ENCODE measurements at places on chromosomes 3 and 15.

DNA sequence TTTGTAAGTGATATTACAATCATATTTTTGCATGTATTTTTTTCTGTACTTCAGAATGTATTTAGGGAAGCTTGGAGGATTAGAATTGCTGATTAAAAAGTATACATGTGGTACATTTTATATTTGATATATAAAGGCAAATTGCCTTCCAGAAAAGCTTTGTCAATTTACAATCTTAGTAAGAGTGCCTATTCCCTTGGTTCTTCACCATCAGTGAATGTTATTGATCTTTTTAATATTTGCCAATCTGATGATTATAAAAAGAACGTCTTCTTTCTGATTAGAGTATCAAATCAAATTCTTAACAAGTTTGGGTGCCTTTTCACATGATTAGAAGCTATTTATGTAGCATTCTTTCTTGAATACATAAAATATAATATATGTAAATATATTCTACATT, 9.1 kb downstream of the WDR49 start:
- DNase-seq = no peak

- DNase-seq = peak; percentile 48
Observed at GRCh38 chr3:132284781-132285619, 32.2 kb upstream of the ACP3 start.

DNA sequence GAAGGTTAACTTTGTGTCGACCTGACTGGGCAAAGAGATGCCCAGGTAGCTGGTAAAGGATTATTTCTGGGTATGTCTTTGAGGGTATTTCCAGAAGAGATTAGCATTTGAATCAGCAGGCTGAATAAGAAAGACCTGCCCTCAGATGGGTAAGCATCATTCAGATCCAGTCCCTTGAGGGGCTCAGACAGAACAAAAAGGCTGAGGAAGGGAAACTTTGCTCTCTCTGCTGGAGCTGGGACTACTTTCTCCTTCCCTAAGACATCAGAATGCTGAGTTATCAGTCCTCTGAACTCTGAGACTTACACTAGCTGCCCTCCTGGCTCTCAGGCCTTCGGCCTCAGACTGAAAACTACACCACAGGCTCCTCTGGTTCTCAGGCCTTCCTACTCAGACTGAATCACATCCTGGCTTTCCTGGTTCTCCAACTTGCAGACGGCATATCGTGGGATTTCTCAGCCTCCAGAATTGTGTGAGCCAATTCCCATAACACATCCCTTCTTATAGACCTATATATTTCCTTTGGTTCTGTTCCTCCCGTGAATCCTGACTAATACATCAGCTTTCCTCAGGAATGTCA, 982.9 kb downstream of the TUSC7 start:
- no peak for DNase-seq

DNA sequence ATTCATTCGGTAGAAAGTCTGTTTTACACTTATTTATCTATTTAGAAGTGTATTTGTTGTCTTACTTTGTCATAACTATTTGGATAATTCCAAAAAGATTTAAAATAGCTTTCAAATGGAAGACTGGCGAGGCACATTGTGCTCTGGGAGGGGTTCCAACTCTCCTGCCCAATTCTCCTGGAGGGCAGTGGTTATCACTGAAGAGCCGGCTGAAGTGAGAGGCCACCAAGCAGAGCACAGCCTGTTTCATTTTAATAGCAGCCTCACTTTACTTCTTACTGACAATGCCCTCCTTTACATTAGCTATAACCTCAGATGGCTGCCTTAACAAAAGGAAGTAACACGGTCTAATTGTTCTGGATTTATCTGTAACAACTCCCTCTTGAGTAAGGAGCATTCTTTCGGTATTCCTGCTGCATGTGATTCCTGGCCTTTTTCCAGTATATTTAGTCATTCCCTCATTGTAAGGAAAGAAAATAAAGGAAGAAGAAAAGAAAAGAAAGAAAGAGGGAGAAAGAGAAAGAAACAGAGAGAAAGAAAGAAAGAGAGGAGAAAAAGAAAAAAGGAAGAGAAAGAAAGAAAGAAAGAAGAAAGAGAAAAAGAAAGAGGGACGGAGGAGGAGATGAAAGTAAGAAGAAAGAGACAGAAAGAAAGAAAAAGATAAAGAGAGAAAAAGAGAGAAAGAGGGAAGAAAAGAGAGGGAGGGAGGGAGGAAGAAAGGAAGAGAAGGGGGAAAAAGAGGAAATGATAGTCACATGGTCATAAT, 339.8 kb upstream of the WNT5A start:
- DNase-seq = no peak

GRCh38 chr15:67192185-67192820, 62.2 kb downstream of the AAGAB start:
- no peak for DNase-seq

DNA sequence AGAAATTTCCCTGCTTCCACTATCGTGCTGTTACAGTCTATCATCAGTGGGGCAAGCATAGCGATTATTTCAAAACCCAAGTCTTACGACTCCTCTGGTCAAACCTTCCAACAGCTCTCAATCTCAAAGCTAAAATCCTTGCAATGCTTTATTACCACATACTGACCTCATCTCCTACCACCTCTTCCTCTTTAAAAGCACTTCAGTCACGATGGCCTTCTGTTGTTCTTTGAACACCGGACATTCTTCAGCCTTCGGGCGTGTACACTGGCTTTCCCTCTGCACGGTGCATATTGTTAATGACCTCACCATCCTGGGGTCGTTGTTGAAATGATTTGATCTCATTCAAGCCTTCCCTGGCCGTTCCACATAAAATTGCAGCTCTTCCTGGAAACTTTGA, 31.1 kb downstream of the MAGEL2 start:
- no peak for DNase-seq

GRCh38 chr15:39642011-39642640, 61.2 kb downstream of the THBS1 start:
- DNase-seq = no peak

- no peak for DNase-seq
Observed at GRCh38 chr3:64488939-64489338, 198.9 kb downstream of the ADAMTS9 start.

GRCh38 chr3:119359476-119360326, 65.5 kb downstream of the ARHGAP31 start:
- DNase-seq = no peak

DNA sequence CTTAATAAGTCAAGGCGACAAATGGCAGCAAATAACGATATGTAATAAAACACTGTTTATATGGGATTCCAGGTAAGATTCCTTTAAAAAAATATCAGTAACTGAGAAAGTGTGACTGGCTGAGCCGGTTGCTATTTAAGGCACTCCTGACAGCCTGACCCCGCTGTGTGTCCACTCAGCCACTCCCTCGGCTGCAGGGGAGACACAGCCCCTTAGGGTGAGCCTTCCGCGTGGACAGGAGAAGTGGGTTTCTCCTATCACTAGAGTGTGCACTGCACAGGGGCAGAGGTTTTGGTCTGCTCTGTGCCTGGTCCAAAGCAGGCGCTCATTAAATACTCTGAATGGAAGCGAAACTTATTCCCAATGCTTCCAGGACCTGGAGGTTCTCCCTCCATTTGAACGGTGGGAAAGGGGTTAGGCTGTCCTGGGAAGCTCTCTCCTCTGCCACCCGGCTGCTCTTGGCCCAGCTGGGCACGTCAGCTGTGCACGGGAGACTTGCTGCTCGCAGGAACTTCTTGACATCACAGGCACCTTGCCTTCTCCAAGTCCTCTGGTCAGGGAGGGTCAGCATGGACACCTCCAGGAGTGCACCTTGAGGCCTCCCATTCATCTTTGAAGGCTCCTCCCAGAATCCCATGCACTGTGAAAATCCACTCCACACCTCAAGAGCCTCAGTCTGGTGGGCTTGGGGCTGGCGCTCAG, 43.3 kb upstream of the SLCO2A1 start:
- no peak for DNase-seq

GRCh38 chr3:50236484-50237132, 604 bp downstream of the GNAI2 start:
- DNase-seq = no peak

GRCh38 chr3:83033133-83033532, 1271.7 kb upstream of the GBE1 start:
- DNase-seq = no peak

GRCh38 chr3:106552351-106553043, 683.7 kb upstream of the CBLB start:
- no peak for DNase-seq

GRCh38 chr15:70589221-70589620, 174.1 kb downstream of the UACA start:
- no peak for DNase-seq

DNA sequence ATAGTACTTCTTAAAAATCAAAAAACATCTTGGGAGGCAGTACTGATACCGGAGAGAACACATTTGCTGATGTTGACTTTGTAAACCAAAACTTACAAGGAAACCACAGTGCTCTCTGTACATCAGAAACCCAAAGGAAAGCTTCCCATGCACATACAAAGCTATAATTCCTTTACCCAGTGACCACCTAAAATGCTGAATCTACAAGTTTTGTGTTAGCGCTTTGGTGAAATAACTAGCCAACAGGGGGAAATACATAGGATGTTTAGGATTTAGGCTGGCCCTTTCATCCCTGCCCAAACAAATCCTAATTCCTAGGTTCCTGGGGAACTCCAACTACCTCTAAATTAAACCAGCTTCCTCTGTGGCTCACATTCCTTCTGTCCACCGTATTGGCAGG, 15.3 kb upstream of the SPG21 start:
- no peak for DNase-seq

- DNase-seq = no peak
Observed at GRCh38 chr15:70140025-70140542, 42.4 kb upstream of the TLE3 start.

DNA sequence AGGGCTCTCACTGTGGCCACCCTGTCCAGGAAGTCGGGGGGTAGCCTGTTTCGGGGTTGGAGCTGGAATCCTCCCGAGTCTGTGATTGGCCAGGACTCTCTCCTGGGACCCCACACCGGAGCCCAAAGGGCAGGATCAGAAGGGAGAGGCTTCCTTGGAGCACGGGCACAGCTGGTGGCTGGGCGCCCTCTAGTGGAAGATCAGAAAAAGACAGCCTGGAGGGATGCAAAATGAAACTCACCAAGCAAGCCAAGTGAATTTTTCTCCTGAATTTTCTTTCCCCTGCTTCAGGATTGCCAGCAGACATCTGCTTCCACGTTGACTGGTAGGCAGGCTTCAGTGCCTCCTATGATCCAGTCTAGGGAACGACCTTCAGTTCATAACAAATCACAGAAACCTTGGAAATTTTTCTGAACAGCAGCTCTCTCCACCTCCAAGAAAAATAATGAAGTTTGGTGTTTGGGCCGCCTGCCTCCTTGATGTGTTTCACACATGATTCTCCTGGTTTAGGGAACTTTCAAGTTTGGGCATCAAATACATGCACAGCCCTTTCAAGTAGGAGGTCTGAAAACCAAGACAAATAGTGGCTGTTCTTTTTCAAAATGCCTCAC, 224.6 kb downstream of the VPS13C start:
- DNase-seq = peak; percentile 35

DNA sequence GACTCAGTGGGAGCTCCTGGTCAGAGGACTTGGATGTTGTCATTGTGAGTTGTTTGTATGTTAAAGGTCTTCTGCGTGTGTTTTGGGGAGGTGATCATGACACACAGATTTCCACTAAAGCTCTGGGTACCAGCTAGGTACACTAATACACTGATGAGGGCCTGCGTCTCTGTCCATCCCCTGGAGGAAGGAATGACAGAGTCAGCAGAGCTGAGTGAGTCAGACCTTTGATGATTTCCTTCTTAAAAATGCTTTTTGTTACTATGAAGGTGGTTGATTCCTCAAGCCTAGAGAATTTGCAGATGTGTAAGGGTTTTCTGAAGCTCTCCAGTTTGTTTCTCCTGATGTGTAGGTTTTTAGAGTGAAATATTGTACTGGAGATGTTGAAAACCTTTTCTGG, 424.1 kb upstream of the TPM1 start:
- no peak for DNase-seq

DNA sequence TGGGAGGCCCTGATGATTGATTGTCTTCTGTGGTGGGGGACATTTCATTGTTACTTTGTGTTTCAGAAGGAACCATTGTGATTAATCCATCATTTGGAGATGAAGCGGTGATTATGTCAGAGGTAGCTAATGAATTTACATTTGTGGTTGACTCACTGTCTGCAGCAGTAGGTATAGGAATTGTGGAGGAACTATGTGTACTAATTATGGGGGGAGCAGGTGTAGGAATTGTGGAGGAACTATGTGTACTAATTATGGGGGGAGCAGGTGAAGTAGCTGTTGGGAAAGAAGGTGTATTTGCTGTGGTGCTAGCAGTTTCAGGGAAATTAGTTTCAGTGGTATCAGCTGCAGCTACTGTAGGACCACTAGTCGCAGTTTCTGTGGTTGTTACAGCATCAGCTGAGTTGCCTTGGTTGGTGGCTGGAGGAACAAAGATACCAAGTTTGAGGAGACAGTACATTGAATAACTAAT, 6.9 kb downstream of the MUC13 start:
- no peak for DNase-seq

DNA sequence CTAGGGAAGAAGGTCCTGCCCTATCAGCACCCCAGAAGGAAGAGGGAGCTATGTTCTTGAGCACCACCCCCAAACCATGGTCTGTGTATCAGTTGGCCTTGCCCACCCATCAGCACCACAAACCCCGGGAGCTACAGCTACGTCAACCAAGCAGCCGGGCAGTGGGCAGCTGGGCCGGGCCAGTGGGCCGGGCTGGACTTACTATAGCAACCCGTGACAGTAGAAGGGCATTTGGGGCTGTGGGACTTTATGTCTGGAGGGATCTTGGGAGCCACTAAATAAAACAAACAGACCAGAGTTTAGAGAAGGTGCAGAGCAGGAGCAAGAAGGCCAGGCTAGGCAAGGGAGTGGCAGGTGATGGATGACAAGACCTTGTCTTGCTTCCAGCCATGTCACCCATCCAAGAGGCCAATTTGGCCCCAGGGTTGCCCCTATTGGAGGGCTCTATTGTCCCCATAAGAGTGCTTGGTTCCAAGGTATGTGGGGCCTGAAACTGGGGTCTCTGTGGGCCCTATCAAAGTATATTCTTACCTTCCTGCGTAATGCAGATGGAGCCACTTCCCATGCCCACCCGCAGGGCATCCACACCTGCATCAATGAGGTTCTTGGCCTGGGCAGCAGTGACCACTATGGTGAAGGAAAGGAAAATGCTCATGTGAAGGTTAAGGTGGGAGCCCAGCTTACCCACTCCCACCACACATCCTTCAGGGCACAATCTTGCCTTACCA, 3.2 kb downstream of the IMPDH2 start:
- DNase-seq = peak; percentile 5

- no peak for DNase-seq
Observed at GRCh38 chr3:8218353-8218940, 283.2 kb upstream of the LMCD1 start.

DNA sequence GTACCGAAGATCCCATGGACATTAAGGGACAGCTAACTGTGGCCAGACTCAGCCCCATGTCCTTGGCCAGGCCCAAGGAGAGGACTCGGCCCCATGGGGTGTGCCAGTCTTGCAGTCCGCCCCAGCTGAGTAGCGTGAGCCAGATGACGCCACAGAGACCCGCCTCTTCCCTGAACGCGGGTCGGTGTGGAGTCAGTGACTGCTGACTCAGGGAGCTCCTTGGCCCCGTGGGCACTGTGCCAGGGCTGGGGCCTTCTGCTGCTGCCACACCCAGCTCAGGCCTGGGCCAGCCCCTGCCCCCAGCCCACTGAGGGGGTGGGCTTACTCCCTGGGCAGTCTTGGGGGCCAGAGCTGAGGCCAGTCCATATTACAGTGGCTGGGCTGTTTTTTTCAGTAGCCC, 52.8 kb downstream of the PLXNA1 start:
- DNase-seq = peak; percentile 68
